ENCODE measurements at places on chromosomes 5 and 9.

- no peak for DNase-seq
Observed at GRCh38 chr5:170121321-170121720, 15.6 kb downstream of the FOXI1 start.

DNA sequence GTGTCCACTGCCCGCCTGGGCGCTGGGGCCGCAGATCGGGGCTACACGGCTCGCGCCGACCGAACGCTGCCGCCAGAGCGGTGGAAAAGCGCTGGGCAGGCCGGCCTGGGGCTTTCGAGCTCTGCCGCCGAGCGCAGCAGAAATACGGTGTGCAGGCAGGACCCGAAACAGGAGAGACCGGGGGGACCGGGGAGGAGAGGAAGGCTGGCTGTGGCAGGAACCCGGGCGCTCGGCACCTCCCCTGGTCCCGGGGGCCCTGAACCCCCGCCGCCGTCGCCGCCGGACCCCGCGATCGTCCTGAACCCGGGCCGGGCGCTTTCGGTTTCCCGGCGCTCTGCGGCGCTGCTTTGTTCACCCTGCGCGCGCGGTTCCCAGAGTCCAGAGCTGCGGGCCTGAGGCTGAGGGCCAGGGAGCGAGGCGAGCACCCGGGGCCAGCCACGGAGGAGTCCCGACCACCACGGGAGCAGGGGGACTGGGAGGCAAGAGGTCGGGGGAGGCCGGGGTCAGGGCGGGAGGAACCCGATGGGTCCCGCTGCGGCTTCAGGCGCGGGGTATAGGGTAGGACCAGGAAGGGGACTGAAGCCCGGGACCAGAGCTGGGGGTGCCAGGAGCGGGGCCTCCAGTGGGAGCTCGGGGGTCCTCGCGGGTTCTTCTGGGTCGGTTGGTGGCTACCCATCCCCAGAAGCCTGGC, 12.0 kb downstream of the IRX2 start:
- DNase-seq, result no peak

DNA sequence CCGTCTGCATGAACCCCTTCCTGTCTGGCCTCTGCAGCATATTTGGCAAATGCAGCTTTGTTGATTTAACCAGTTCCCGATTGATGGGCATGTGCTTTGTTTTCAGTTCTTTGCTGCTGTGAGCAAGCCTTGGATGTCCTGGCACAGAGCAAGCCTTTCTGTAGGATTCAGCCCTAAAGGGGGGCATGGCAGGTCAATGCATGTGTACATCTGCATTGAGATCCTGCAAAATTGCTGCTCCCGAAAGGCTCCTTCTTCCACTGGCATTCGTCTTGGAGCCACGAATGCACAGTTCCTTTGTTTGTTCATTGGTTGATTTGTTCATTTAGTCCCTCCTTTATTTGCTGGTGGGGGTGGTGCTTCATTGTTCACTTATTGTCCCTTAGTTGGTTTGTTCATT, 34.8 kb downstream of the COL5A1 start:
- DNase-seq, result no peak

DNA sequence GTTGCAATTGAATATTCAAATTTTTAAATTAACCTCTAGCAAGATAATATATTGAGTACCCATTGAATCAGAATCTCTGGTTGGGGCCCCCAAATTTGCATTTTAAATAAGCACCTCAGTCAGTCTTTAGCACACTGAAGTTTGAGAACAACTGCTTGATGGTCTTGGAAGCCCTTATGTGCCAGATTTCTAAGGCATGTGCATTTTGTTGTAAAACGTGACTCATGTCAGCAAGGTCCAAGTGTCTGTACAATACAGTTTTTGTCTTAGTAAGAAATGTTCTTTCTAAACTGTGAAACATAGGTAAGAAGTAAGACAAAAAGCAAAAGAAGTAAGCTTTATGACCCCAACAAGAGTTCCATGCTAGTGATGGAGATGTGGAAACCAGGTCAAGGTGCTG, 59.1 kb upstream of the PHF2 start:
- DNase-seq, result no peak

DNA sequence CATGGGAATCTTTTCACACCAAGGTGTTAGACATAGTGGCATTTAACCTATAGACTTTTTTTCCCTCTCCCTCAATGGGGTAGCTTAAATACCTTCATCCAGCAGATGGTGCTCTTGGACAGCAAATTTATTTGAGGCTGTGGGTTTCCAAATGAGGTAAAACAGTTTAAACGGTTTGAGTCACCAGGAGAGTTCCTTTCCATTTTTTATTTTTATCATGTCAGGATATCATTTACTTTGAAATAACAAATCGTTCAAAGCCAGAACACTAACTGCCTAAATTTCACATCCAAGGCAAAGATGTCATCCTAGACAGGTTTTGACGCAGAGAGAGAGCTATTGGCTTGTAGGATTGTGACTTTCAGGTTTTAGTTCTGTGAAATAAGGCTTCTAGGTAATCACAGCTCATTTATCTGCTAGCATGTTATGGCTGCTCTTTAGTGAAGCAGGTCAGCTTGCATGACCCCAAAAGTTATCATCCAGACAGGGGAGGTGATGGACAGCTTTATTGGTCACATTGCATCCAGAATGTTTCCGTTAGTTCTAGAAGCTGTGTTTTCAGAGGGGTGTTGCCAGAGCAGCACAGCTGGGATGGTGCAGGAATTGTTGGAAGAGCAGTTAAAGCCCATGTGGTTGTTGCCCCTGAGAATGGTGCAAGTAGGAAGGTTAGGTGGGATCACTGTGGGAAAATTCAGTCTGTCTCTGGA, 69.8 kb downstream of the KDM4C start:
- DNase-seq, result peak; percentile 11

DNA sequence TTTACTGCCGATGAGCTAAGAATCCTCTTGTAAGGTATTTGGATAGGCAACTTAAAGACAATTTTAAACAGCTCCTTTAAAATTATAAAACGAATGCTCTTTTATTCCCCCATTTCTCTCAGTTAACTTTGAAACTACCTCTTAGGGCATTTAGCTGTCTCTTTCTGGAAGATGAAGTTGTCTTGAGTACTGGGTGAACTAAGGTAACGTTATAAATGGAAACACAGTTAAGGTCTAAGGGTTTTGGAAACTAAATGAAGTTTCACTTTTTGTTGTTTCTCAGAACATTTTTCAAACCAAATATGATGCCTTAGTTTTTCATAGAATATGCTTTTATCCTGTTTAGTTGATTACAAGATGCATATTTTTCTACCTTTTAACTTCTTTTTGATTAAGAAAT, 6.8 kb downstream of the UBE2R2 start:
- DNase-seq, result no peak

- DNase-seq, result no peak
Observed at GRCh38 chr9:6631207-6631512, 14.4 kb downstream of the GLDC start.

GRCh38 chr9:72589667-72590521, 68.5 kb downstream of the TMC1 start:
- DNase-seq, result no peak

GRCh38 chr5:171681677-171682076, 103.9 kb upstream of the SMIM23 start:
- DNase-seq, result no peak

- no peak for DNase-seq
Observed at GRCh38 chr5:178215280-178216002, 11.1 kb downstream of the HNRNPAB start.

DNA sequence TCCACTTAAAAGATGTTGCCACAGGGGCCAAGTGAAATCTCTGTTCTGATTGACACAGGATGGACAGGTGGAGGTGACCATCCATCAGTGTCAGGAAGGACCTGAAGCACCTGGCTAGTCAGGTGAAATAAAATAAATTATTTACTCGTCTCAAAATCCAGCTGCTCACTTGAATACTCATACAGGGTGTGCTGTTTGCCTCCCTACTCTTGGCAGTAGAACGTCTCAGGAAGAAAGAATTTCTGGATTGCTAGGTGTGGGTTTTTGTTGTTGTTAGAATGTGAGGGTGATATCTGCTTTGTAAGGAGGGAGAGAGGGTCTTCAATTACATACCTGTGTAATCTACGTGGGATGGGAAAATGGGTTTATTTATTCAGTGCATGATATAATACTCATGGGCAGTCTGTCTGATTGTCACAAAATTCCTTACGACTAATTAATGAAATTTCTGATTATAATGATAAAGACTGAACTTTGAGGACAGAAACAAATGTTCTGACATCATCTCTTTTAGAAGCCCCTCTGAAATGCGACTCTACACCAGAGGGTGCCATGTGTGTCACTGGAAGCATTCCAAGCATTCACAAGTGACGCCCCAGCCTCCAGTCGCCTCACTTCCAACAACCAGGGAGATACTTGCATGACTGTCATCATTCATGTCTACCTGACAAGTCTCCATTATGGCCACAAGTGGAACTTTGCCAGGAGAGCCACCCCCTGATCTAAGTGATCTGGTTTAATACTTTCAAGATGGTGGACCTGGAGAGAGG, 218.4 kb downstream of the GAPVD1 start:
- peak; percentile 55 for DNase-seq

GRCh38 chr5:95102687-95103086, 182.2 kb downstream of the MCTP1 start:
- no peak for DNase-seq

Data from NCI-H1417 treated with DMSO at 0.1 percent for 48 hours (cell line).